AG04449 (cell line): ENCODE measurements at places on chromosomes 13 and 19.

GRCh38 chr19:29963576-29963975 lies 21.5 kb downstream of the URI1 start:
- DNase-seq: no peak

DNA sequence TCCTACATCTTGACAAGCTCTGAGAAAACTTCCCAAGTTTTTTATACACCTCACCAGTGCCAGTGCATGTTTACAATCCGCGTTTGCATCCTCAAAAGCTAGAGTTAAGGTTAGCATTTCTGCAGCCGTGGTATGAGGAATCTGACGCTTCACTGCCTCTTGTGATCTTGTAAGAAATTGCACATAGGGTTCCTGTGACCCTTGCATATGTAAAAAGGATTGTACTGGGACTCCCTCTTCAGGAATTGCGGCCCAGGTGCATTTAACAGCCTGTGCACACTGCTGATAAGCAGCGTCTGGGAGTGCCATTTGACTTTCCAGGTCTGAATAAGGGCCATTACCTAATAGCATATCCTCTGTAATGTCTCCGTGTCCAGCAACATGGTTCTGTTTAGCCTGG lies 15.3 kb downstream of the FPR3 start:
- DNase-seq: no peak

- no peak for DNase-seq
These were observed 61.6 kb downstream of the ALOX5AP start for GRCh38 chr13:30796631-30797601.

GRCh38 chr19:5070331-5070730 lies 101.4 kb downstream of the KDM4B start:
- DNase-seq: no peak

DNA sequence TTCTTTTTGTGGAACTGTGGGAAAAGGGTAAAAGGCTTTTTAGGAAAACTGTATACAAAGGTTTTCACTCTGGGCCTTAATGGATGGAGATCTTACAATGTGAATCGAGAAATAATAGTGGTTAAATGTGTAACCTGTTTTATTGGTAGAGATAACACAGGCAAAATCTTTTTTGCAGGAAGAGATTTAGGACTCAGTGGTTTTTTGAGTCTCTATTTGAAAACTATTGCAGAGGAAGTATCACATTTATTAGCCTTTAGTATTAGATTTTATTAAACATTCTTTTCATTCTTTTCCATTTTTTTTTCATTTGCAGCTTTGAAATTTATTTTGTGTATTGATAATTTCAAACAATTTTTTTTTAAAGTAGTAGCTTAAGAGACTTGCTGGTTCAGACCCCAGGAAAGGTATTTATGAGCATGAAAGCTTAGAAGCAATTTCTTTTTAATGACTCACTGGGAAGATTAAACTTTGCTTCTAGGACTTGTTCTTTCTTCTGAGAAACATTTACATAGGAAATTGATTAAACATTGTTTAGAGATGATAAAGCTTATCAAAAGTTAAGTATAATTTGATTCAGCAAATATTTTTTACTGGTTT lies 10.5 kb downstream of the KLF5 start:
- no peak for DNase-seq

DNA sequence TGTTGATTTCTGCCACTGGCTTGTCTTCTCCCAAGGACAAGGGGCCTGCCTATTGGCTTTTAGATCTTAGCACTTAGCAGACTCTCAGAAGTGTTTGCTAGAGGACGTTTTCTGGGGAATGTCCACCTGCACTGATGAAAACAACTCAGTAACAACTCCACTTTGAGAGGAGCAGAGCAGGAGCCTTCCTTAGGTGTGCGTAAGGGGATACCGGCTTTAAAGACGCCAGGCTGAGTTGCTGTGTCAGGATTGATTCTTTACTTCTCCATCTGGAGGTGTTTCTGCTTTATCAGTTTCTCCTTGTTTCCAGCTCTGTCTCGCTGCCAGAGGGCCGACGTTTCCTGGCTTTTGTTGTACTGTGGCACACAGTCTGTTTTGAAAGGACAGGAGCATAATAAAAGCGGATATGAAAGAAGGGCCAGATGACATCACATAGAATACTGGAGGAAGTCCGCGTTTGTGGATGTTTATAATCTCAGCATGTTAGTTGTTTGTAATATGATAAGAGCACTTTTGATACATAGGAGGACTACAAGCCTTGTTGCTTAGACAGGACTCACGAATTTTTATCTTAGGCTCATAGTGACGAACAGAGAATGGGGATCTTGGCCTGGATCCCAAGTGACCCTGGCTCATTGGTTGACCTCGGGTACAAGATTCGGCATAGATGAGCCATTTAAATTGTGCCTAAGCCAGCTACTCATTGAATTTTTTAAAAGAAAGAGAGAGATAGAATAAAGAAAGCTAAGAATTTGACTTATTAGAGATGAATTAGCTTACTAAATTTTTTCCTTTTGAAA lies 34.6 kb downstream of the COL4A2 start:
- DNase-seq: no peak

GRCh38 chr19:16106121-16106520 lies 5.6 kb upstream of the RAB8A start:
- DNase-seq: no peak

DNA sequence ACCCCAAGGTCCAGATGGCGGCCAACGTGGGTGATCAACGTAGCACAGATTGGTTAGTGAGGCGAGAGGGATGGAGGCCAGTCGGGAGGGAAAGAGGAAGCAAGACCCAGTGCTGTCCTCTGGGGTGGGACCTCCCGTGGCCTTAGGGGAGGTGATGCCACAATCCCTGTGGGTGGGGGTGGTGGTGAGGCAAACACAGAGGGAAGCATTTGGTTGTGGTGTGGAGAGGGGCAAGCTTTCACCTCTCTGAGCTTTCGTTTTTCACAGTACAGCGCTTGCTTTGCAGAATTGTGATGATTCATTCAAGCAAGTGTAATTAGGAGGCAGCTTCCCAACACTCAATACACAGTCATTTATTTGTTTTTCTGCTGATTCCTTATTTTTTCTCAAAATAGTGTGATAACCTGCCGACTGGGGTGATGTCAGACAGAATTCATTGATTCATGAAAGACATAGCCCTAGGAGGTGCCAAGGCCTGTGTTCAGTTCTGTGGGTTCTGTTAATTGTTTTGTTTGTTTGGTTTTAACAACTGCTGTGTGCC lies 2.4 kb downstream of the LENG8 start:
- no peak for DNase-seq

- DNase-seq: no peak
These were observed 299.5 kb downstream of the NALCN start for GRCh38 chr13:101116826-101117225.

DNA sequence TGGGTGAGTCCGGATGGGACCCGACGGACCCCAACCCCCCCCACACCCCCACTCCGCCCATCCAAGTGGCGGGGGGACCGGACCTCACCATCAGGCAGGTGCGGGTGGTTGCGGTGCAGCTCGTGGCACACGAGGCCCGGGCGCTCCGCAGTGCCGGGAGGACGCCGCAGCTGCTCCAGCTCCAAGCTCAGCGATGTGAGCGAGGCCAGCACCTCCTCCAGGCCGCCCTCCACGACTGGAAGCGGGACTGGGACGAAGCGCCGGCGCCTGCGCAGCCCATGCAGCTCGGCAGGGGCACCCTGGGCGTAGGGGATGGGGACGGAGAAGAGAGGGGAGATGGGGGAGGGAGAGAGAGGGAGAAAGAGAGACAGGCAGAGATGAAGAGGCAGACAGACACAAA lies 30.1 kb upstream of the OLFM2 start:
- DNase-seq: no peak

DNA sequence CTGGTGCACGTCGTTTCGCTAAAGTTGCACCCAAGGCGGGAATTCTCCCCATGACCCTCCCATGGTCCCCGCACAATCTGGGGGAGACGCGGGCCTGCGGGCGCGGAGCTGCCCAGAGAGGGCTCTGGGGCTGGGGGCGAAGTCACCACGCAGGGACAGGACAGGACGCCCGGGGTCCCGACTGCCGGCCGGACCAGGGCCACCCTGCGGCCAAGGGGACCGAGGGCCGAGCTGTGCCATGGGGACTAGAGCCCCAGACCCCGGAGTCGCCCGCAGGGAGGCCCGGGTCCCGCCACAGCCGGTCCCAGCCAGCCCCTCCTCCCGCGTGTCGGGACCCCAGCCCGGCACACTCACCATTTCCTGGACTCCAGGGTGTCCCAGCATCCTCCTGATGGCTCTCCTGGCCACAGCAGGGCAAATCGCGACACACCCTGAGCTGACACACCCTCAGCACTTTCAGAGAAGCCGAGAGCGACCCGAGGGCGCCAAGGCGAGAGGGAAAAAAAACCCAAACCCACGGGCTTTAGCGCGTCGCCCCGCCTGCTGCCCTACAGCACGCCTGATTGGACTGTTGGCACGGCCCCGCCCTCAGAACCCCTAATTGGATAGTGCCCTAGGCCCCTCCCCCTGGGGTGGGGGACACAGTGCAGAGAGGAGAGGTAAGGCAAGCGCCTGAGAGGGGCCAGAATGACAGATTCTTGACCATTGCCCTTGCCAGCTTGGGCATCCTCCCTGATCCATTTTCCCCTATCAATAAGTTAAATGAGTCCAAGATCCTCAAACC lies 28.6 kb downstream of the ZNF44 start:
- no peak for DNase-seq

DNA sequence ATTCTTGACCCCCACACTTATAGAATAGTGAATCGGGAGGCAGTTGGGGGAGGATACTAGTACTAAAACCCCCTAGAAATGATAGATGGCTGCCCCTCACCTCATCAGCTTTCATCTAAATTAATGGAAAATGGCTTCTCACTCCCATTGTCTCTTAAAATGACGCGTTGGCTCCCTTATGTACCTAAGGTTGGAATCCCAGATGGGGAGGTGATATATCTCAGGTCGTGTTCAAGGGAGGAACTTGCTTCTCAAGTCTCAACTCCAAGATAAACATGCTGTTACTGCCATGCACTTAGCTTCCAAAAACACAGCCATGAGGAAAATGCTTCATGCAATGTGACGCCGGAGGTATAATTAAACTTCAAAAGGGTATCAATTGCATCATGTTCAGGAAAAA lies 18.8 kb upstream of the UBE2L5 start:
- DNase-seq: no peak

- DNase-seq: no peak
These were observed 469.4 kb downstream of the FOXO1 start for GRCh38 chr13:40197049-40197448.

GRCh38 chr13:29964181-29964845 lies 113.9 kb upstream of the UBL3 start:
- no peak for DNase-seq

- DNase-seq: no peak
These were observed at the start of gene C19orf85 for GRCh38 chr19:55464662-55465054. C19orf85 (minus strand) TSS chr19:55464751; CDS start chr19:55464554, 197 bp downstream.

DNA sequence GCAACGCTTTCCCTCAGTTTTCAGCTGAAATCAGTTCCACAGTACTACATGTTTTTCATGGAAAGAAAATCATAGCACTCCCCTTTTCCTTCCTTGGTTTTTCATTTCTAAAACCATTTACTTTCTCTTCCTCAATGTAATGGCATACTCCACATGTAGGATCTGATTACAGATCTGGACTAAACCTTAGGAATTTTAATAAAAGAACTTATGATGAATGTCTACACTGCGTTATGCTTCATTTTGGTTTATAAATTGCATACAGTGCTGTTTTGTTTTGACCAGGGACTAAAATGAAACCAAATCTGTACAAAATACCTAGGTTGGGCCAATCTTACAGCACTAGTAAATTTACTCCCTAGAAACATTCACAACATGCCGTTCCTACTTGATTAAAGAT lies 589.9 kb downstream of the TBC1D4 start:
- DNase-seq: no peak

GRCh38 chr13:48292650-48293049 lies 10.9 kb upstream of the RB1 start:
- DNase-seq: no peak

GRCh38 chr19:38009650-38010242 lies 102.7 kb downstream of the SIPA1L3 start:
- DNase-seq: no peak

- no peak for DNase-seq
These were observed 61.2 kb upstream of the EDNRB start for GRCh38 chr13:77979721-77980385.

GRCh38 chr13:20980430-20980829 lies 77.9 kb upstream of the XPO4 start:
- DNase-seq: no peak

GRCh38 chr19:13366529-13367143 lies 139.6 kb downstream of the CACNA1A start:
- DNase-seq: no peak

DNA sequence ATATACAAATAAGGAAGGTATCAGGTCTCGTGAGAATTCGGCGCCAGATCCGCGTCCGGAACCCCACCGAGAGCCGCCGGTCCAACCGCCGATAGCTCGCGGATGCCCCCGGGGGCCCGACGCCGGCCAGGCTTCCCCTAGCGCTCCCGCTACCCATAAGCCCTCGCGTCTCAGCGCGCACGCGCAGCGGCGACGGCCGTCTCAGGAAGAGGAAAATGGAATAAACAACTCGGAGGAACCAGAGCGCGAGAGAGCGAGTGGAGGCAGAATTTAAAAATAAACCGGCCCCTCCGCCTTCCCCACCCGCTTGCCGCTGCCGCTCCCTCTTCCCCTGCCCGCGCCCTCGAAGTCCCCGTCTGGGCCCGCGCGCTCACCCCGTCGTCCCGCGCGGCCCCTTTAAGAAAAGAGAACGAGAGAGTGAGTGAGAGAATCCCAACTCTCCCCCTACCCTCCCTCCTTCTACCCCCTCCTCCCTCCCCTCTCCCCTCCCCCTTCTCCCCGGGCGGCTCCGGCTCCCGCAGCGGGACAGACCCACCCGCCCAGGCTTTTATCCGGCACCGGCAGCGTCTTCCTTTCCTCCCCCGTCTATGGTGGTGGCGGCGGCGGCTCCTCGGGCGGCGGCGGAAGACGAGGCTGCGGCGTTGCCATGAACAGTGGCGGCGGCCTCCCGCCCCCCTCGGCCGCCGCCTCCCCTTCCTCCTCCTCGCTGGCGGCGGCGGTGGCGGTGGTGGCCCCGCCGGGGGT lies at the start of gene PAN3:
Gene PAN3, plus strand, starts transcription at position 534 of the 744 bp plus-strand sequence. Its CDS starts 113 bp downstream, at position 647.
- peak; percentile 42 for DNase-seq

GRCh38 chr19:34767951-34768350 lies 5.1 kb downstream of the ZNF599 start:
- DNase-seq: no peak

- DNase-seq: no peak
These were observed 104.0 kb downstream of the MYCBP2 start for GRCh38 chr13:77222909-77223308.
